Left renal pelvis (tissue), 4 donors: ENCODE measurements at places on chromosomes 2 and 18. TPM values are rescaled to one million over a fixed set of nuclear protein-coding genes. Genes with fewer than 3 reads are reported as not detected.

The AQP12B gene
- 0.29 TPM for polyA plus RNA-seq

The C2orf76 gene
- 19.3 TPM for polyA plus RNA-seq

The ICOS gene
- polyA plus RNA-seq = 0.22 TPM

The PKDCC gene
- polyA plus RNA-seq = 290 TPM

The MAPK4 gene
- polyA plus RNA-seq = 1.7 TPM

The SPEG gene
- 13.6 TPM for polyA plus RNA-seq

The BOLL gene
- 0.20 TPM for polyA plus RNA-seq

The PRLH gene
- polyA plus RNA-seq = not detected

The CROCC2 gene
- 0.06 TPM for polyA plus RNA-seq

The TSN gene
- polyA plus RNA-seq = 84.9 TPM

The SPR gene
- polyA plus RNA-seq = 2.3 TPM

The KCNIP3 gene
- 12.7 TPM for polyA plus RNA-seq

The CNNM4 gene
- polyA plus RNA-seq = 12.0 TPM

The MDH1B gene
- polyA plus RNA-seq = 16.6 TPM

The IL1RL1 gene
- 0.92 TPM for polyA plus RNA-seq

The CHRND gene
- polyA plus RNA-seq = 0.62 TPM

The SCN7A gene
- polyA plus RNA-seq = 13.8 TPM

The GPR155 gene
- polyA plus RNA-seq = 6.3 TPM

The ACMSD gene
- polyA plus RNA-seq = 30.5 TPM

The TNS1 gene
- 57.6 TPM for polyA plus RNA-seq

The FAP gene
- polyA plus RNA-seq = 15.4 TPM

The CHRNG gene
- 0.73 TPM for polyA plus RNA-seq

The MERTK gene
- polyA plus RNA-seq = 20.0 TPM

The TMEM163 gene
- 2.4 TPM for polyA plus RNA-seq

The ARHGEF33 gene
- polyA plus RNA-seq = 1.9 TPM

The EML6 gene
- polyA plus RNA-seq = 17.2 TPM

The TSPYL6 gene
- polyA plus RNA-seq = 0.29 TPM

The STARD6 gene
- polyA plus RNA-seq = 0.11 TPM

The NEB gene
- 9.4 TPM for polyA plus RNA-seq

The SKA1 gene
- 6.4 TPM for polyA plus RNA-seq

The TEKT4 gene
- polyA plus RNA-seq = 0.14 TPM

The SP140 gene
- polyA plus RNA-seq = 1.3 TPM

The REG3A gene
- polyA plus RNA-seq = not detected

The CRIM1 gene
- 95.3 TPM for polyA plus RNA-seq

The TRPM8 gene
- 0.26 TPM for polyA plus RNA-seq
